ENCODE measurements at places on chromosomes 6 and 20.

- no peak for DNase-seq
Measured at GRCh38 chr20:48070991-48071652, 285.8 kb upstream of the SULF2 start.

DNA sequence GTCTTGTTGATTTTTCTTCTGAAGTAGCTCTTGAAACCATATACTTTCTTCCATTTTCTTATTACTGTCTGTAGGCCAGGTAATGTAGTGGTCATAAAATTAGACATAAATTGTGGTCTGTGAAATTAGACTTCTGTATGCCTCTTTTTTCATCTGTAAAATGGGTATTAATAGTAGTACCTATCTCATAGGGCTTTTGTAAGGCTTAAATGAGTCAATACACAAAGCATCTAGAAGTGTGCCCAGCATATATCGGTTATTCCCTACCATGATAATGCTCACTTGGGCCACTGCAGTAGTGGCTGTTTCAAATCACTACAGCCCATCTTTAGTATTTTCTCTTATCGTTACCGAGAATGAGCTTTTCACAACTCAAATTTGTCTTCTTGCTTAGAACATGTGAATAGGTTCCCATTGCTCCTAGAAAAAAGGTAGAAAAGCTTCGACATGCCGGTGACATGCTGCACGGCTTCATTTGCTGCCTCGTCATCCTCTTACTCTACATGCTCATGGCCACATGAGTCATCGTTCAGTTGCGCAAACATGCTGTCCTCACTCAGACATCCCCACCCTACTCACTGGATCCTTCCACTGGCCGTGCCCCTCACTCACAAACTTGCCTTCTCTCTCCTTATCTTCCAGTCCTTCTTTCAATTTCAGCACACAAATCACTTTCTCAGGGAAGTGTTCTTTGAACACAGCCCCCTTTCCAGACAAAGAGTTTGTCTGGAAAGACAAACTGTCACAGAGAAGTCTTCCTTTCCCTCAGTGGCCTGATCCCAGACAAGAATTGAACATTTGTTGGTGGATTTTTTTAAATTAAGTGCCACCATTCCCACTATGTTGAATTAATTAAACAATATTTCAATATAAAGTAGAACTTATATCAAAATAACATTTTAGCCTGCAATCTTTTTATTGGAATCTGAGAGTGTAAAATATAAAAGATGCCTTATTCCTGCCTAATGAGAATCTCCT, 32.2 kb upstream of the ERVFRD-1 start:
- DNase-seq = peak; percentile 94

DNA sequence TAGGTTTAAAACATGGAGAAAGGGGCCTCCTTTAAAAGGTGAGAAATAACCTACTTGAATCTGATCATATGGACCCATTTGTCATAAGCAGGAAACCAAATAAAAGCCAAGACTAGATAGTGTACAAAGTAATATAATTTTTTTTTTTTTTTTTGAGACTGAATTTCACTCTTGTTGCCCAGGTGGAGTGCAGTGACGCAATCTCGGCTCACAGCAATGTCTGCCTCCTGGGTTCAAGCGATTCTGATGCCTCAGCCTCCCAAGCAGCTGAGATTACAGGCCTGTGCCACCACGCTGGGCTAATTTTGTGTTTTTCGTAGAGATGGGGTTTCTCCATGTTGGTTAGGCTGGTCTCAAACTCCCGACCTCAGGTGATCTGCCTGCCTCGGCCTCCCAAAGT, 89.2 kb downstream of the SASH1 start:
- no peak for DNase-seq

GRCh38 chr6:56708810-56709597, 66.3 kb upstream of the DST start:
- peak; percentile 81 for DNase-seq

DNA sequence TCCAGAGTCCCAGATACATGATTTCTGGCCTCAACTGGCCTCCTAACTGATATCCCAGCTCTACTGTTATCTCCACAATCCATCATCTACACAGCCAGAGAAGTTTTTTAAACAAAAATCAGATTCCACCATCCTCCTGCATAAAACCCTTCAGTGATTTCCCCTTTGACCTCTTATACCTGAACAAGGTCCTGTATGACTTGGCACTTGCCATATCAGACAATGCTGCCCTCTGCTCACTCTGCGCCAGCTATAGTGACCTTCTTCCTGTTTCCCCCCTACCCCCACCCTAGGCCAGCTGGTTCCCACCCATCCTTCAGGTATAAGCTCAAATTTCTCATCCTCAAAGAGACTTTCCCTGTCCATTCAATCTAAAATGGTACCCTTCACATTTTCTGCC, 322.2 kb downstream of the PKHD1 start:
- DNase-seq = no peak

DNA sequence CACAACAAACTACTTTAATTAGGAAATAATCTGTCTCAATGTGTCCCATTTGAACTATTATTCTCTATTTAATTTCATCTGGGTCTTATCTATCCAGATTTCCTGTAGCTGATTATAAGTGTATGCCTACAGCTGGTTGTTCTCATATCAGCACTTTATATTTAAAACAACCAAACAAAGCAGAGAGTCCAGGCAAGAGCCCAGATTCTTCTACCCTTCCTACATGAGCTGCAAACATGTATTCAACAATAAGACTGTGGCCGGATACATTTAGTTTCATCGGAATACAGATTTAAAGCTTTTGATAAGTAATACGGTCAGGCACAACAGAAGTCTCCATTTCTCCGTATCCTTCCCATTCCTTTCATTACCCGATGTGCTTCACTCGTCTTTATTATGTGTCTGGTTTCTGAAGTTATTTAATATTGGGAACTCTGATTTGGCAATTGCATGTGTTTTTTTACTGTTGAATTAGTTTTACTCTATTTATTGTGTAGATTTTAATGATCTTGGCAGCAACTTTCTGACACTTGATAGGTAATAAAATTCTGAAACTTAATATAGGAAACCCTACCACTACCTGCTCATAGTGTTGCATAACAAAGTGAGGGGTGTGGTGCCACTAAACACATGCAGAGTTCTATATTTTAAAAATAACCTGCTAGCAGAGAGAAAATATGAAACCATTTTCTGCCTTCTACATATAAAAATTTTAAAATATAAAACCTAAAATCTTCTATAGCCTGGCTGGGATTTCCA, 653.5 kb upstream of the PTCHD4 start:
- DNase-seq = no peak

GRCh38 chr20:13397300-13397724, 176.2 kb downstream of the ISM1 start:
- peak; percentile 40 for DNase-seq

DNA sequence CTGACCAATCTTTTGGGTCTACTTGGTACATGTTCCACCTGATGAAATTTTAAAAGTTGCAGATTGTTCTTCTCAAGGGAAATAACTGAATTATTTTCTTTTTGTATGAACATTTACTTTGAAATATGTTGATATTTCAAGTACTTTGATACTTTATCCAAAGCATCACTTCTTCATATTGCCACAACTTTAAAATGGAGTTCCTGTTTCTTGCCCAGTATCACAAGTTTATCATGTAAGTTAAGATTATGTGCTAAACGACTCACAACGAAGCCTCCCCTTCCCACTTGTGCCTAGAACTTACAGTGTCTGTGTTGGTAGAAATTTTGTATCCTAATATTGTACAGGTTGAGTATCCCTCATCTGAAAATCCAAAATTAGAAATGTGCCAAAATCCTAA, 108.4 kb downstream of the ARID1B start:
- DNase-seq = no peak

- no peak for DNase-seq
Measured at GRCh38 chr6:44625996-44626395, 238.5 kb downstream of the CDC5L start.

GRCh38 chr6:17714879-17715851, 8.4 kb upstream of the NUP153 start:
- DNase-seq = peak; percentile 95

GRCh38 chr6:75609639-75610590, 8.2 kb downstream of the SENP6 start:
- peak; percentile 62 for DNase-seq

- no peak for DNase-seq
Measured at GRCh38 chr6:160178271-160178670, 56.7 kb downstream of the SLC22A1 start.

DNA sequence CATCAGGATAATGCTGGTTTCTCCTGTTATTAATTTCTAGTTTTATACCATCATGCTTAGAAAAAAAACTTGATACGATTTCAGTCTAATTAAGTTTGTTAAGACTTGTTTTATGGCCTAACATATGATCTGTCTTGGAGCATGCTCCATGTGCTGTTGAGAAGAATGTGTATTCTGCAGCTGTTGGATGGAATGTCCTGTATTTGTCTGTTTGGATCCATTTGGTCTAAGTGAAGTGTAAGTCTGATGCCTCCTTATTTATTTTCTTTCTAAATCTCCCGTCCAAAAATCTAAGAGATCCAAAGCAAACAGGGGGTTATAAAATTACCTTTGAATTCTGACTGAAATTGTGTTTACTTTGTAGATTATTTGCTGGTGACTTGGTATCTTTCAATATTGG, 30.0 kb upstream of the PRND start:
- DNase-seq = no peak

GRCh38 chr6:69887714-69888345, 21.5 kb downstream of the COL19A1 start:
- DNase-seq = no peak

DNA sequence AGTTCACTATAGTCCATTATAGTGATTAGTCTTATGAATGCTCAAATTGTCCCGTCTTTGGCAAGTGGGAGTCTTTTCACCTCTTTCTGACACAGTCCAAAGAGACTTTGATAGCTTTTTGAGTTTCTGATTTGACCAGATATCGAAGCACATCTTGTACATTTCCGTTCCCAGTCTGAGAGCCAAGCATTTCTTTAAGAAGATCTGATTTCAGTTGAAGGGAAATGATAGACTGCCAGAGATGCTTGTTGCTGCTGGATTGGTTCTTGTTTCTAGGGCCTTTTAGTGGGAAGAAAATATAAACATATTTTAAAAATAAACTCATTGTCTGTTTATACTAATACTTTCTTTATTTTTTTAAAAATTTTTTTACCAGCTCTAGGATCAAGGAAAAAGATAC, 54.1 kb upstream of the IER3 start:
- no peak for DNase-seq

GRCh38 chr6:89050697-89051096, 29.9 kb upstream of the PNRC1 start:
- no peak for DNase-seq

DNA sequence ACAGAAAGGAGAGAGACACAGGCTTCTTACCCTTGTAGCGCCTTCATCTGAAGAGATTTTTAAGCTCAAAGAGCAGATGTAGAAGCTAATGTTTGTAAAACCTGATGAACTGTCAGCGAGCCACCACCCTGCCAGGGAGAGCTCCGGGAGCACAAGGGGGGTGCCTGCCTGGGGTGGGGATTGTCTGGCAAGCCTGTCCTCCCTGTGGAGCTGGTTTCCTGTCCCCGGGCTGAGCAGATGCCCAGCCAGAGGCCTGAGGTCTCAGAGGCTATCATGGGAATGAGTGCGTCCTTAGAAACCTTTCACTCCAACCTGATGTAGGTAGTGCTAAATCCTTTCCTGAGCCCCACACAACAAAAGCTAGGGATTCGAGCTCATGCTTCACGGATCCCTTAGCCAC, 41.9 kb upstream of the NR2E1 start:
- DNase-seq = no peak

DNA sequence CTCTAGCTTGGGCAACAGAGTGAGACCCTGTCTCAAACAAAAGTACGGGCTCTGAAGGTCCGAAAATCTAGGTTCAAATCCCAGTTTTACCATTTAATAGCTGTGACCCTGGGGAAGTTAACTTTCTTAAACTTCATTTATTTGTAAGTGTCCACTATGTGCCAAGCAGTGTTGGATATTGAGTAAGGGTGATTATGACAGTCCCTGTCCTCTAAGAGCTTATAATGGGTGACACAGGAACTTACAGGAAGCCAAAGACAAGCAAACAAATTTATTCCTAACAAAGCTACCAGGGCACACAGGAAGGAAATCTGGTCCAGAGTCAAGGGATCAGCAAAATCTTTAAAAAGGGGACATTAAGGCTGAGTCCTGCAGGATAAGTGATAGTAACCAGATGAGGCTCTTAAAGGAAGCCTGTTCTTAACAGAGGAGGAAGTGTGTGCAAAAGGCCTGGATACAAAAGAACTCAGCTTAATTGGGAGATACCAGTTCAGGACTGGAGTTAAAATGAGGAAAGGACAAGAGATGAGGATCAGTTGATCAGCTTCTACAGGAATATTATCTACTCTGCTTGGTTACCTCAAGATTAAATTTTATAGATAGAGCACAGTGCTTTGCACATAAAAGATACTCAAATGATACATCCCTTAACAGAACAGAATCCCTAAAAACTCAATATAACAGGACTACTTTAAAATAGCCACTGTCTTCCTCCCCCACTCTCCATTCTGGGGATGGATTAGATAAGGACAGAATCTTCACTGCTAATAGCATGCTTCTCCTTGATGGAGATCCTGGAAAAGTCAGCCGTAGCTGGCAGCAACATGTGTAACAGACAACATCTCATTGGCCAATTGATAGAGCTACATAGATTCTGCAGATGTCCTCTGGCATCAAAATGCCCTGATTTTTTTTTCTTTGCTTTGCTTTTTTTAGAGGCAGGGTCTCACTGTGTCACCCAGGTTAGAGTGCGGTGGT, 6.1 kb downstream of the SNX3 start:
- no peak for DNase-seq

GRCh38 chr20:11080781-11081377, 407.1 kb upstream of the JAG1 start:
- DNase-seq = no peak

- no peak for DNase-seq
Measured at GRCh38 chr6:35488517-35488862, 8.4 kb downstream of the TEAD3 start.

DNA sequence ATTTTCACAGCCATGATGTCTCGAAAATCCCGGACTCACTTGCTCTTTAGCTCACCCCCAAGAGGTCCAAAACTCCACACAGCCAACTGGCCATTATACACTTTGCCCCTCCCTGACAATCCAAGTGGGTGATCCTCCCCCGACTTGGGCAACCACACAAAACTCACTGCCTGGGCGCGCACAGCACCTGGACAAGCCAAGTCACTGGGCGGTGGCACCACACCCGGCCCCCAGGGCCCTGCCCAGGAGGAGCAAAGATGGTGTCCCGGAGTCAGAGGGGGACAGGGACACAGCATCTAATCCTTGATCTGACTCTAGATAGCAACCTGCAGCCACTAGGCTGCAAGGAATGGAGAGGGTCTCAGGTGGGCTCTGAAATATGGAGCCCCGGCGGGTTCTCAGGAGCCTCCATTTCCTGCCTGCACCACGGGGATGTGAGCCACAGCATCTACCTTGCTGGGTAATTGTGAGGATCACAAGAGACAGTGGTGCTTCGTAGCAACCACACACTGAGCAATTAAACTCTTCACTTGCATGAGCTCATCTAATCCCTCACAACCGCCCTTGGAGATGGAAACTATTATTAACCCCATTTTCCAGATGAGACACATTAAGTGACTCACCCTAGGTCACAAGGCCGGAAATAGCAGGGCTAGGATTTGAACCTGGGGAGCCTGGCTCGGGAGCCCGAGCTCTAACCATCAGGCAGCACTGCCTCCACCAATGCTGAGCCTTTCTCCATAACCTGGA, 66.6 kb downstream of the BMP7 start:
- no peak for DNase-seq

- no peak for DNase-seq
Measured at GRCh38 chr6:24131751-24132150, 5.7 kb downstream of the NRSN1 start.

All from fibroblast of mammary gland (primary cell).